SK-N-SH (cell line): ENCODE measurements at places on chromosomes 4 and X. TPM values are rescaled to one million over a fixed set of nuclear protein-coding genes. Genes with fewer than 3 reads are reported as not detected.
A peak's percentile ranks its signal among the peaks of the same experiment; 100 is the strongest.

The NLRP2B gene
- polyA plus RNA-seq: not detected in 2 replicates

The CCDC110 gene
- polyA plus RNA-seq: 0.05 TPM in 1 of 2 replicates, not detected in the other

The PRDM8 gene
- 3.5 and 3.7 TPM in 2 replicates for polyA plus RNA-seq

The UGT2B7 gene
- polyA plus RNA-seq: not detected in 2 replicates

The APELA gene
- not detected in 2 replicates for polyA plus RNA-seq

The IRS4 gene
- polyA plus RNA-seq: not detected in 2 replicates

The ING2 gene
- polyA plus RNA-seq: 14.1 and 15.1 TPM in 2 replicates

The SPIN2A gene
- 0.46 and 0.67 TPM in 2 replicates for polyA plus RNA-seq

The STARD8 gene
- 2.6 TPM in 2 replicates for polyA plus RNA-seq

GRCh38 chr4:143178923-143179322, 5.8 kb upstream of the USP38 start:
- H3K36me3 ChIP-seq: no peaks in the 10 kb centered on the region
- DNase-seq: no peak
- peaks cover 13% of the 10 kb centered on the region; the same call in 1 of the 2 replicates for H3K4me1 ChIP-seq
- H3K4me3 ChIP-seq: no peak overlapping the region
- no peaks in the 10 kb centered on the region for H3K27me3 ChIP-seq
- H3K27ac ChIP-seq: no peak overlapping the region

DNA sequence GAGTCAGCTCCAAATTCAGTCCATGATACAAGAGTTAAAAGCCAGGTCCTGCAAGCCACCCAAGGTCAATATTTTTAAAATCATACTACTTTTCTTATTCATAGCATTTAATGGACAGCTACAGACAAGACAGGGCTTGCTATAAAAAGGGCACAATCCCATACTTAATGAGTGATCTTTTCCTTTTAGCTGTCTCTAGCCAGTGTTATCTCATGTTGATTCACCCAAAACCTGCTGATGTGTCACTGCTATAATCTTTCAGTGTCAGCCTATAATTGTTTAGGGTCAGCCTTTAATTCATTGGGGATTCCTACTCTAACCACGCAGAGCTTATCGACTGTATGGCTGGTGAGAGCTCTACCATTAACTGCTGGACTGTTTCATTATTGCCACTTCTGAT, 51.2 kb upstream of the HCCS start:
- no peak overlapping the region for H3K4me3 ChIP-seq
- DNase-seq: no peak
- H3K4me1 ChIP-seq: no peaks in the 10 kb centered on the region; the same call in 1 of the 2 replicates
- no peaks in the 10 kb centered on the region for H3K27me3 ChIP-seq
- no peak overlapping the region for H3K27ac ChIP-seq
- no peaks in the 10 kb centered on the region for H3K36me3 ChIP-seq

DNA sequence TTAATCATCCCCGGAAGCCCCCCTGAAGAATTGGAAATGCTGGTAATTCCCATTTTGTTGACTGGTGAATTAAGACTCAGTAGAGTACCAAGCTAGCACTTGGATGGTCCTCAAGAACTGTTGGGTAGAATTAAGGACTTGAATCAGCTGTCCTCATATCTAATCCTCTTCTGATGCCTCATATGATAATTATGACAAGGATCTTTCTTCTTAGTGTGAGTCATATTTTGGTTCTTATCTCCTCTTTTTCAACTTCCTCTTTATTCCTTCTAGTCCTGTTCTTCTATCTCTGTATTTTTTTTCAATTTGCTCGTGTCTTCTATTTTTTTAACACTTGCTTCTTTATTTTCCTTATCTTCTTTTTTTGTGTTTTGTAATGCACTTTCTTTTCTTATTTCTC, 206.3 kb upstream of the ANXA3 start:
- H3K27me3 ChIP-seq: no peaks in the 10 kb centered on the region
- H3K36me3 ChIP-seq: peaks cover 10% of the 10 kb centered on the region; the same call in 1 of the 2 replicates
- DNase-seq: no peak
- no peak overlapping the region for H3K4me3 ChIP-seq
- no peaks in the 10 kb centered on the region for H3K4me1 ChIP-seq
- no peak overlapping the region for H3K27ac ChIP-seq

GRCh38 chr4:173536808-173537429, 6.9 kb upstream of the HAND2 start:
- peaks cover 11% of the 10 kb centered on the region; the same call in 1 of the 2 replicates for H3K4me1 ChIP-seq
- peak overlapping the region; percentile 56 for H3K4me3 ChIP-seq
- H3K27me3 ChIP-seq: no peaks in the 10 kb centered on the region
- peak; percentile 72 for DNase-seq
- H3K36me3 ChIP-seq: peaks cover 4% of the 10 kb centered on the region

GRCh38 chr4:11037637-11038036, 353.1 kb upstream of the CLNK start:
- H3K27me3 ChIP-seq: no peaks in the 10 kb centered on the region
- H3K4me1 ChIP-seq: no peaks in the 10 kb centered on the region
- no peak overlapping the region for H3K4me3 ChIP-seq

DNA sequence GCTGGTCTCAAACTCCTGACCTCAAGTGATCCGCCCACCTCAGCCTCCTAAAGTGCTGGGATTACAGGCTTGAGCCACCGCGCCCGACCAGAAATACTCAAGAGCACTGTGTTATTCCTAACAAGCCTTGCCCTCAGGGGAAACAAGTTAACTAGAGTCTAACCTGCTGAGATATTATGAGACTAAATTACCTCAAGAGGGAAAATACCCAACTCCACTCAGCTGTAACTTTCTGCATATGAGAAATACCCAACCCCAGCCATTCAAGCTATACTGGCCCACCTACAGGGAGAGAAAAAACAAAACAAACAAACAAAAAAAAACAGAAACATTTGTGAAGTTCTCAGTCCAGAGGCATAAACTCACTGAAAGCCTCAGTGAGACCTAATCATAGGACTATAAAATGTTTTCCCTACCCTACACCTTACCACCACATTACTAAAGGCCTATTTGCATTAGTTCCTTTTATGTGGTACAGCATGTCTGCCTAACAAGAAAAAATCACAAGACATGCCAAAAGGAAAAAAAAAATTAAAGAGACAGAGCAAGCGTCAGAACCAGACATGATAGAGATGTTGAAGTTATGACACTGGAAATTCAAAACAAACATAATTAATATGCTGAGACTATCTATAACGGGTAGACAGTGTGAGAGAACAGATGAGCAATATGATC, 876.0 kb downstream of the FSTL5 start:
- H3K27ac ChIP-seq: no peak overlapping the region
- no peak for DNase-seq

DNA sequence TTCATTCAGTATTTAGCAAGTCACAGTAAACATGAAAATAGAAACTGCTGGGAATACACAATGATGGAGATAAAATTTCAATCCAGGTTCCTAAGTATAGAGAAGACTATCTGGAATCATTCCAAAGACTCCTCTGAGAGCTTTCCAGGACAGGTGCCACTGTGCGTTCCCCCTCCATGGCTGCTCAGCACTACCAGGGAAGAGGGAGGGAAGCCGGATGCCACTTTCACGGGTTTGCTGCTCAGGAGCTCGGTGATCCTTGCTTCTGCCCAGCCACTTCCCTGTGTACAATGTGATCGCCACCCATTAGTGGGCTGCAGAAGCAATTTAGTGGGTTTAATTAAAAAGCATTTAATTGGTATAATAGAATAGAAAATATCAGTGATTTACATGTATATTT, 94.5 kb downstream of the FNIP2 start:
- H3K27ac ChIP-seq: no peak overlapping the region
- H3K4me3 ChIP-seq: no peak overlapping the region
- DNase-seq: no peak
- H3K36me3 ChIP-seq: peaks cover 31% of the 10 kb centered on the region
- H3K27me3 ChIP-seq: no peaks in the 10 kb centered on the region
